ENCODE measurements at places on chromosomes 6 and 20.
A peak's percentile ranks its signal among the peaks of the same experiment; 100 is the strongest.

DNA sequence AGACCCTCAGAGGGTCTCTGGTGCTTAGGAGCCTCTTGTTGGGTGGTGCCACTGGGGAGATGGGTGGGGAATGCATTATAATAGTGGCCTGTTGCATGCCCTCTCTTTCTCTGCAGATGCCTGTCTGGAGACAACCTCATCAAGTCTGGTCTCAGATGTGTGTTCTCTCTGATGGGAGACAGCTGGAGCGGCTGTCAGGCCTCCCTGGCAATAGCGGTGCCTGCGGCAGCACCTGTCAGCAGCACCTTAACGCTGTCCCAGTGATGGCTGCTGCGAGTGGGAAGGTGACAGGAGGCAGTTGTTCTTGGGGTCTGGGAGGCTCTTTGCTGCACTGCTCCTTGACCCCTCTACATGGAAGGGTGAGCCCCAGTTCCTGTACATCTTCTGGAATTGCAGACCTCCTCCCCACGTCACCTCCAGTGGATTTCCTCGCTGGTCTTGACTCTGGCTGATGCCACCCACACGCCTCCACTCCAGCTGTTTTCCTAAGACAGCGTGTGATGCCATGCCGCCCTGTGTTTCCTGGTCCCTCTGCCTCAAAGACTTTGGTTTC is 63.3 kb upstream of the BLCAP start:
- DNase-seq = no peak

DNA sequence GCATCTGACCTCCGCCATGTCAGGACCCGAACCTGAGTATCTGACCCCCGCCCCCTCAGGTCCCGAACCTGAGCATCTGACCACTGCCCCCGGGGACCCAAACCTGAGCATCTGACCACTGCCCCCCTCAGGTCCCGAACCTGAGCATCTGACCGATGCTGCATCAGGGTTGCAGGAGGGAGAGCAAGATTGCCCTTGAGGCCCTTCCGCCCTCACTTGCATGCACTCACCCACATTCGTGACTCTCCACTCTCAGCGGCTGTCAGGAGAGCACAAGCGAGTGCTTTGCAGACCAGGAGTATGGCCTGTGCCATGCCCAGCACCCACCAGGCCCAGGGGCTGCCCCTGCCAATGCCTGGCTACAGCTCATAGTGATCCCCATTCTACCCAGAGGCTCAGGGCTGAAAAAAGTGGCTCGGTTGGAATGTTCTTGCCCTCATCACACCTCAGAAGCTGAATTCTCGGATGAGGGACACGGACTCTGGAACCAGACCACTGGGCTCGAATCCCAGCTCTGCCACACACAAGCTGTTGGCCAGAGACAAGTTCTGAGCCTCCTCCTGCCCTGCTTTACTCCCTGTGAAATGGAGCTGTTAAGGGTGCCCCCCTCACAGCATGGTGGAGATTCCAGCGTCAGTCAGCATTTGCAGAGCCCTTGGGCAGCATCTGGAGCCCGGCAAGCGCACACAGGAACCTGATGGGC is 82.1 kb downstream of the DLL1 start:
- DNase-seq = no peak

DNA sequence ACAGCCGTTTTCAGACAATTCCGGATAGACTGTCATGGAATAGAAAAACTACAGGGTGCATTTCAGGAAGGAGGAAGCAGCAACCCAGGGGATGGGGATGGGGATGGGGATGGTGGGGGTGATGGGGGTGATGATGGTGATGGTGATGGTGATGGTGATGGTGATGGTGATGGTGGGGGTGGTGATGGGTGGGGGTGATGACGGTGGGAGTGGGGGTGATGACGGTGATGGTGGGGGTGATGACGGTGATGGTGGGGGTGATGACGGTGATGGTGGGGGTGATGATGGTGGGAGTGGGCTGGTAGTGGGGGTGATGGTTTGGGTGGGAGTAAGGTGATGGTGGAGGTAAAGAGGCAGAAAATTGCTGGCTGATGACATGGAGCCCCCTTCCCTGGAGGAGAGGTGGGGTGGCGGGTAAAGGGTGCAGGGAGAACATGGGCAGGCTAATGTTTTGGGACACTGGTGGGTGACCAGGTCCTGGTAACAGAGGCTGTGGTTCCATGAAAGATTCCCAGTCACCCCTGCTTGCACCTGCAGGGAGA is 17.5 kb downstream of the LAMA5 start:
- no peak for DNase-seq

DNA sequence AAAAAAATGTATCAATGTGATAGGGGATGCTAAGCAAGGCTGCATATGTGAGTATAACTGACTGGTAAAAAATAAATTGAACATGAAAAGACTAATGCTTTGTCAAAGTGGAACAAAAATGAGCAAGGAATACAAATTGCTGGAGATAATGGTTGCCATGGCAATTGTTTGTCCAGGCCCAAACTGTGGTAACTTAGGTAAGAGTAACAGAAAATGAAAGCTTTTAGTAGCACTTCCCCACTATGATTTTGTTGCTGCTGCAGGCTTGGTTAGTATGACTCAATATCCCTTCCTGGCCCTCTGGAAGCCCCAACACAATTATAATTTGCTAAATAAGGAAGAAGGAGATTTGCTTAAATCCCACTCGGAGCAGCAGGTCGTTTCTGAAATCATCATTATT is 577.1 kb downstream of the DOK5 start:
- DNase-seq = no peak

- no peak for DNase-seq
These were observed 838 bp upstream of the NKX2-2 start for GRCh38 chr20:21514553-21515251.

- no peak for DNase-seq
These were observed 130.7 kb upstream of the KCNK16 start for GRCh38 chr6:39453241-39453640.

GRCh38 chr6:112780498-112781096 is 433.5 kb downstream of the RFPL4B start:
- peak; percentile 35 for DNase-seq

DNA sequence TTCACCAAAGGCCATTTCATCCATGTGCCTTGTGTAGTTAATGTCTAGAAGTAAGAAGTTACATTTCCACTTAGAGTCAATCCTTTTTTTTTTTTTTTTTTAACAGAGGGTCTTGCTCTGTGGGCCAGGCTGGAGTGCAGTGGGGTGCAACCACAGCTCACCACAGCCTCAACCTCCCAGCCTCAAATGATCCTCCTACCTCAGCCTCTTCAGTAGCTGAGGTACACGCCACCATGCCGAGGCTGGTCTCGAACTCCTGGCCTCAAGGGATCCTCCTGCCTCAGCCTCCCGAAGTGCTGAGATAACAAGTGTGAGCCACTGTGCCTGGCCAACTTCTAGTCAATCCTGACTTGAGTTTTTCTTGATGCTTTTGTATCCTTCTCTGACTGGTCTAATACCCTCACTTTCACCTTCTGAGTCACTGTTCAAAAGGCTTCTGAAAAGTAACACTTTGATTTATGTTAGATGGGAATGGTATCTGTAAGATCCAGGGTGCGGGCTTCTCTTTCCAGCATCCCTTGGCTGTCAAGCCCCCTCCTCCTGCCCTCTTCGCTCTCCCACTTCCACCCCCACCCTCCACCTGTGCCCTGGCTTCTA is 22.1 kb downstream of the TRAM2 start:
- no peak for DNase-seq

Data from activated naive CD8-positive, alpha-beta T cell treated with anti-CD3 and anti-CD28 coated beads, Interleukin-2, amount 50 U/mL, for 24 hours (primary cell).